Occipital lobe (tissue), 3 donors: ENCODE measurements at places on chromosomes 5 and 9. TPM values are rescaled to one million over a fixed set of nuclear protein-coding genes. Genes with fewer than 3 reads are reported as not detected.

- no peak for DNase-seq
Observed at GRCh38 chr9:131276891-131277286, 579 bp upstream of the FAM78A start.

The PFN3 gene
- total RNA-seq = not detected

GRCh38 chr9:22211588-22212360, 202.7 kb upstream of the CDKN2B start:
- DNase-seq = no peak

DNA sequence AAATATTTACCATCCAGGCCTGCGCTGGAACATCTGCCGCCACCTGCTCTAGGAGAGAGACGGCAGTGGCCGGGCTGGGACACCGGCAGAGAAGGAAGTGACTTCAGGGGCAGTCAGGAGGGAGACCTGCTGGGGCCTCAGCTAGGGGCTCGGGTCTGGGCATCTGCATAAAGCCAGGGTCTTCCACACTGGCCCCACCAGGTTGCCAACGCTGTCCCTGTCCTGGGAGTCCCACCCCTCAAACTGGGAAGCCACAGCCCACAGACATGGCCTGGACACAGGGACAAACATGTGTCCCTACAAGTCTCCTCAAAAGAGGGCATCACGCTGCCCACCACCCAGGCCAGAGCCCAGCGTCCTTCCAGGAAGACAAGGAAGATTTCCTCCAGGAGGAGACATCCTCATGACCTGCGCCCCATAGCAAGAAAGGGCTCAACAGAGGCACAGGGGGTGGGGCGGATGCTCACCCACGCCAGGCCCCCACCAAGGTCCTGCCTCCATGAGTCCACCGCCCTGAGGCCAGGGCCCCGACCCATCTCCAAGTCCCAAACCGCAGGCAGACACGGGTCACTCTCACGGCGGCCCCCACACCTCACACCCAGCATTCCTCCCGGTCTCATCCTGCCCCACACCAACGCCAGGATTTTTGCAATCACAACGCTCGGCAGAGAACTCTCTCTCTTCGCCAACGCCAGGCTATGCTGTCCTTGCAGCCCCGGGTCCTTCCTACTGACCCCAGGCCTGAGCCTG, 9.0 kb downstream of the VAV2 start:
- DNase-seq = no peak

DNA sequence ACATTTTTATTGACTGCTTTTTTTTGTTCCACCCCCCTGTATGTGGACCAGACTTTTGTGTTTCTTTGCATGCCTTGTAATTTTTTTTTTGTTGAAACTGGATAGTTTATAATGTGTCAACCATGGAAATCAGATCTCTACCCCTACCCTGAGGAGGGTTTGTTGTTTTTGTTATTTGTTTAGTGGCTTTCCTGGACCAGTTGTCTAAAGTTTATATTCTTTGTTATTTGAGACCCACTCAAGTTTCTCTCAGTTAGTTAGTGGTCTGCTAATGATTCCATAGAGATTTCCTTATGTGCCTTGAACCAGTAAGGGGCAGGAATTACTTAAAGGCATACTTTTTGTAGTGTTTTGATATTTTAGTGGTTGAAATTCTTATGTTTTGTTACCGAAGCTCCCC, 41.1 kb downstream of the GCNT1 start:
- no peak for DNase-seq

DNA sequence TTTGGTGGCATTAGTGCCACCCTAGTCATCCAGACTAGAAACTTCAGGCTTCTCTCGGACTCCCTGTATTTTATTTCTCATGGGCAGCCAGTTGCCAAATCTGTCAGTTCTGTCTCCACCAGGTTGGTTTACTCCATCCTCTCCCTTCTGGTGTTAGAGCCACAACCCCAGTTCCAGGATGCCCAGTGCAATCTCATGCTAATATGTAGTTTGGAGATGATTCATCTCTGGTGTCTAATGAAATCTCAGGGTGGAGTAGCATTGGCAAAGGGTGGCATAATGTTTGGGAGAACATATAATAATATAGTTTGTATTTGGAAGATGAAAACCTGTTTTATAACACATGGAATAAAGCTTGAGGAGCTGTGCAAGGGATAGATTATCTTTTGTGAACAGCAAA, 30.2 kb downstream of the SLC46A2 start:
- DNase-seq = no peak
